ENCODE measurements at places on chromosomes 11 and 22.
A peak's percentile ranks its signal among the peaks of the same experiment; 100 is the strongest.

DNA sequence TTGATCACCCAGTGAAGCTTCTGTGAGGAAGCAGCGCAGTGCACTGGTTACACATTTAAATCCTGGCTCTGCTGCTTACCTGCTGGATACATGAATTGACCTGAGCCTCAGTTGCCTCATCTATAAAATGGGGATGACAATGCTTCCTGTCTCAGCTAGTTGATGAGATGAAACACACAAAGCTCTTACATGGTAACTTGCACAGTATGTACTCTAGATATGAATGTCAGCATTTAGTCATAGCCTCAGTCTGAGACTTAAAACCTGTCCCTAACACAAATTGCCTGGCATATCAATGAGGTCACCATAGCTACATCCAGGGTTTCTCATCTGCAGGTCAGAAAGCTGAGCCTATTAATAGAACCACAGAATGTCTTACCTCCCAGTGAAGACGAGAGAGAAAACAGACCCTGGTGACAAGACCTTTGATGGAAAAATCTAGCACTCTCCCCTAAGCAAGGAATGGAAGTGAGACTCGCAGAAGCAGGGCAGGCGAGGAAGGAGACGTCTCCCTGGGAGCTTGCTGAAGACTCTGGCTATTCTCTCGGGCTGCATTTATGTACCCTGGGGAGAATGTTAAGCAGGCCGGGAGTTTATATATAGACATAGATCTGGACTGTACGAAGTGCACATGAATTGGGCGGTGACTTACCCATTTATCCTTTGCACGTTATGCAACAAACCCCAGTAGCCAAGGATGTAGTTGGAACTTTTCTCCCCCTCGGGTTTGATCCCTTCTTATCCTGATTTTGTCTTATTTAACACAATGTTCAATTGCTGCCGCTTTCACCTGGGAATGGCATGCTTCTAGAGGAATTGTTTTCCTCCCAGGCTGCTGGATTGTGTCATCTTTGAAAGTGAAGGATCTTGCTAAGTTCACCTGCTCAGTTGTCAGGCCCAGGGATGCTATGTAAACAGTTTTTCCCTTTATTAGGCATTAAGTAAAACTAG, 18.0 kb downstream of the SDHAF2 start:
- DNase-seq, result no peak

DNA sequence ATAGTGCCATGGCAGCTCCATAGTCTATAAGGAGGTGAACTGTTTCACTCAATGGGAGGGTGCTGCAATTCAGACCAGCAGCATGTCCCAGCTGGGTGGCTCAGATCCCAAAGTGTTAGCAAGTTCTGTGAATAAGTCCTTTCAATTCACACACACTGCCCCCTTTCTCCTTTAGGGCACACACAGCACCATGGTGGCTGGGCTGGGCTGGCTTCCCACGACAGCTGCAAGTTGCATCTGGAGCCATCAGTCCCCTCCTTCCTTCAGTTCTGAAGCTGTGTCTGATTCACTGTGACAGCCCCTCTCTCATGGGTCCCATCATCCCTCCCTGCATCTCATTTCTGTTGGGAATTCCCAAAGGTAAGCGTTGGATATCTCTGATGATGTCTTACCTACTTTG, 324.1 kb upstream of the NCAM1 start:
- no peak for DNase-seq

- no peak for DNase-seq
Observed at GRCh38 chr11:68373815-68374501, 61.6 kb downstream of the LRP5 start.

GRCh38 chr11:116563028-116563711, 209.6 kb downstream of the BUD13 start:
- DNase-seq, result peak; percentile 73

DNA sequence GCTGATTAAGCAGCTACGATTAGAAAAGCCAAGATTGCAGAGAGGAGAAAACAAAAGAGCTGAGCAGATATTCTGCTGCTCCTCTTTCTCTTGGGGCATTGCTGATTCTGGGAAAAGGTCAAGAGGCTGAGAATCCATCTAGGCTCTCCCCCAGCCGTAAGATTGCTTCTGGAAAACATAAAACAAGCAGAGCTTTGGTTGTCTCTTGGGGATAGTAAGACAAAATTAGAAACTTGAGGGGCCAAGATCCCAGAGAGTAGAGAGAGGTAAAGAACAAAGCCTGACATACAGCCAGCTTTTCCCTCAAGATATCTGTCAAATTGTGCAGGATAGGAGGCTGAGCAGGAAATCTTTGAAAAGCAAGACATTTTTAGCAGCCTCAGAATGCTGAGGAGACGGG, 158.2 kb downstream of the TTC28 start:
- no peak for DNase-seq

GRCh38 chr11:13884158-13884799, 78.2 kb upstream of the SPON1 start:
- DNase-seq, result no peak

DNA sequence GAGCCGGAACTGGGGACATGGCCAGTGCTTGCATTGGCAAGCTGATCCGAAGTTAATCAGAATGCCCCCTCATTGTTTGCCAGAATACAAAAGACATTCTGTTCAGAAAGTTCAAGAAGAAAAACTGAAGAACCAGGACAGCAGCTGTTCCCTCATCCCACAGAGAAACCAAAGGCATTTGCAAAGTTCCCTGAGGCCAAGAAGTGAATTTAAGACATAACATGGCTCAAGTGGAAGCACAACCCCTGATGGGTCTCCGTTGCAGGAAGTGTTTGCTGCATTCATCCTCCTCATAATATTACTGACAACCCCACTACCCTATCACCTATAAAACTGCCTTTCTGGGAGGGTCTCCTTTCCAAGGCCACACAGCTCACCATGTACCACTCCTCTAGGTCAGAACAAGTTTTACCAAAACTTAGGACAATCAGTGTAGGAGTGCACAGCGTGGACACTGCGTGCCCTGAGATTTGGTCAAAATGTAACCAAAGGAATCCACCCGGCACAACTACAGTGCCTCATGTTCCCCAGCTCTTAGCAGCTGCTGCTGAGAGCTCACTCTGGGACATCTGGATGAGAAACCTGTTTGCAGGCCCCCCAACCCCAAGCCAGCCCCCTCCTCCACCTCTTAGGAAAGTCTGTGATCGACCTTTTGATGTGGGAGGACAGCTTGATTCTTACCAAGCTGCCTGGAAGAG, 101.6 kb upstream of the AKIP1 start:
- no peak for DNase-seq

DNA sequence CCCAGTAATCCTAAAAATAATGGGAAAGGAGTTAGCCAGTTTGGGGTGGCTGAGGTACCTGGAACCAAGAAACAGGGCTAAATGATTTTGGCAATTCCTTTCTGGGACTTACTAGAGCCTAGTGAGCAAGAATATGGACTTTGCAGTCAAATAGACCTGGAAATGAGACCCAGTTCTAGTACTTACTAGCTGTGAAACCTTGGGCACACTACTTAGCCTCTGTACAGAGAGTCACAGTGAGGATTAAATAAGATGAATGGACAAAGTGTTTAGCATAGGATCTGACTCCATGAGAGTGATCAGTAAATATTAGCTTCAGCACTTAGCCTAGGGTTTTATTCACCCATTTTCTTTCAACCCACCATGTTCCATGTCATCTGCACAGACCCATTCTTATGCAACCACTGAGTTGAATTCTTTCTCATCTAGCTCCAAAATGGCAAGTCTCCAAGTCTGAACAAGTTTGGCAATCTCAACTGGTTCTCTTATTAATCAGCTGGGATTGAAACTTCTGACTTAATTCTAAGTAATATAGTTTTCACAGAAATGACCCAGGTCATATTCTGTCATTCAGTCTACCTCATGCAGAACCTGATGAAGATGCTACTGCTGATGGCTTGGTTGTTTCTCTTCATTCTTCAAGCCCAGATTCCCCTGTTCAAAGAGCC, 15.0 kb upstream of the SORL1 start:
- no peak for DNase-seq

- no peak for DNase-seq
Observed at GRCh38 chr22:32331236-32331917, 26.3 kb upstream of the RFPL3 start.

DNA sequence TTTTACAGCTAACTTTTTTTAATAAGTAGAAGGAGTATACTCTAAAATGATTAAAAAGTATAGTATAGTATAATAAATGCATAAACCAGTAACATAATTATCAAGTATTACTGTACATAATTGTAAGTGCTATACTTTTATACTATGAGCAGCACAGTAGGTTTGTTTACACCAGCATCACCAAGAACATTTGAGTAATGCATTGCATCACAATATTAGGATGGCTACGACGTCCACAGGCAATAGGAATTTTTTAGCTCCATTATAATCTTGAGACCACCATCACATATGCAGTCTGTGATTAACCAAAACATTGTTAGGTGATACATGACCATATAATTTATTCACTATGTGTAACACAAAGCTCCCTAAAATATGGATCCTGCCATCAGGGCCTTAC, 20.4 kb downstream of the RNF141 start:
- no peak for DNase-seq

DNA sequence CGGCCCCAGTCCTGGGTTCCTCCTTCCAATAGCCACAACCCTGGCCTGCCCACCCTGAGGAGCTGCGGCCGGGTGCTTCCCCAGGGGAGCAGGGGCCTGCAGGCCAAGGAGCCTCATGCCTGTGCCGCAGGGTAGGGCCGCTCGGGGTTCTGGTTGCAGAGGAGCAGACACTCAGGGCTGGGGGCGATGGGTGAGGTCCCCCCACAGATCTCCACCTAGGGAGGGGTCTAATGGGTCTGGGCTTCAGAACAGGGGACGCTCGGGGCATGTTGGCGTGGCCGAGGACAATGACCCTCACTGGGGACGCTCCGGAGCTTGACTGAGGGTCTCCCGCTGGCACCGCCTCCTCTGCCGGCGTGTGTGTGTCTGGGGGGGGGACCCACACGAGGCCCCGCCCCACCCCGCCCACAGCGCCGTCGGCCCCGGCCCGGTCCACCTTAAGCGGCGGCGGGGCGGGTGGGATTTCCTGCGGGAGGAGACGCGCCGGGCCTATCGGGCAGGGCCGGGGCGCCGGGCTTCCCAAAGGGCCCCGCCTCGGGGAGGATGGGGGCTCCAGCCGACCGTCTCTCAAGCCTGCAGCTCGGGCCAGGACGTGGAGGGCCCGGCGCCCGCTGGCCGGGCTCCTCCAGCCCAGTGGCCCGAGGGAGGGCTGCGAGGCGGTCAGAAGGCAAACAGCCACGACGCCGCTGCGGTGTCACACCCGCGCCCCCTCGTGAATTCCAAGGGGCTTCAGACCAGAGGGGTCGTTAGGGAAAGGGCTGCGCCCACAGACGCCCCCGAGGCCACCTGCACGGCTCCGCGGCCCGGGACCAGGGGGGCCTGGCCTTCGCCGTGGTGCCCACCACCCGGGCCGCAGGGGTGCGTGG, 640 bp upstream of the ZDHHC8 start:
- peak; percentile 56 for DNase-seq

- no peak for DNase-seq
Observed at GRCh38 chr11:65588199-65589054, 7.2 kb downstream of the KCNK7 start.

DNA sequence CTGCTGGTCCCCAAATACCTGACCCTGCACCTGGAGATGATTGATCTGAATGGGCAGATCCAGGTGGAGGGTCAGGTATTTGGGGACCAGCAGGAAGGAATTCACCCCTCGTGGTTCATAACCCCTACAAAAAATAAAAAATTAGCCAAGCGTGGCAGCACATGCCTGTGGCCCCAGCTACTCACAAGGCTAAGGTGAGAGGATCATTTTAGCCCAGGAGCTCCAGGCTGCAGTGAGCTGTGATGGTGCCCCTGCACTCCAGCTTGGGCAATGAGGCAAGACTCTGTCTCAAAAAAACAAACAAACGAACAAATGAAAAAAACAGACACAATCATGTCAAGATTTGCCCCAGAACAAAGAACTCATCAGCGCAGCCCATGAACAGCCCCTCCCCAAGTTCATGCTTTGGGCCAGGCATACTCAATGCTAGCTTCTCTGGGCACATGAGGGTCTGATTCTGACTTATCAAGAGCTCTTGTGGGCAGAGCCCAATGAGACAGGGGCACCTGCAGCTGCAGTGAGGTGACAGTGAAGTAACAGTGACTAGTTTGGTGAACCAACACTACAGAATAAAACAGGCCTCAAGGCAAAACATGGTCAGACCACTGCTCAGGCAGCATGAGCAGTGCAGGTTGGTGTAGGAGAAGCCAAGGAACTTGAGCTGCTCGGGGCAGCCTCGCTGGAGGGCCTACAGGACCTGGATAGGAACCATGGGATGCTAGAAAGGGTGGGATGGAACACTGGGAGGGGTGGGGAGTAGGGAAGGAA, 10.2 kb upstream of the FCHSD2 start:
- no peak for DNase-seq

Measured in NCI-H1092 (cell line).